ENCODE measurements at places on chromosomes 12 and 14.

DNA sequence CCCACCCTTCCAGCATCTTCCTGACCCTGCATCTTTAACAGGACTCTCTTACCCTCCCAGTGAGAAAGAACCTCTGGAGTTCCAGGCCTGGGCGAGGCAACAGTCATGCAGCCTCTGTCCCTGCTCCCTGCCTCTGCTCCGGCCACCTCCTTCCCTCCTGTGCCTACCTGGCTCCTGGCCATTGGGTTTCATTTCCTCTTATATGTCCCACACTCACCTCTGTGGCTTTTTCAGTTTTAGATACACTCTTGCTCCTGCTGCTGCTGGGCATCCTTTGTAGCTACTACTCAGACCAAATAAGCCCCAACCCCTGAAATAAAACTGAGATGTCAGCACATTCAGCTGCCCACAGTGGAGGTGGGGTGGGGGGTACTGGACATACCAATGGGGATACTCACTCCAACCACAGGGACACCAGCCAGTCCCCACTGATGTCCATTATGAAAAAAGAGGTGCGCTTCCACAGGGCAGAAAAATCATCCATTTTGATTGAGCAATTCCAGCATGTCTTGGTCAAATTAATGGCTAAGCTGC, 99.1 kb upstream of the NRXN3 start:
- no peak for DNase-seq

DNA sequence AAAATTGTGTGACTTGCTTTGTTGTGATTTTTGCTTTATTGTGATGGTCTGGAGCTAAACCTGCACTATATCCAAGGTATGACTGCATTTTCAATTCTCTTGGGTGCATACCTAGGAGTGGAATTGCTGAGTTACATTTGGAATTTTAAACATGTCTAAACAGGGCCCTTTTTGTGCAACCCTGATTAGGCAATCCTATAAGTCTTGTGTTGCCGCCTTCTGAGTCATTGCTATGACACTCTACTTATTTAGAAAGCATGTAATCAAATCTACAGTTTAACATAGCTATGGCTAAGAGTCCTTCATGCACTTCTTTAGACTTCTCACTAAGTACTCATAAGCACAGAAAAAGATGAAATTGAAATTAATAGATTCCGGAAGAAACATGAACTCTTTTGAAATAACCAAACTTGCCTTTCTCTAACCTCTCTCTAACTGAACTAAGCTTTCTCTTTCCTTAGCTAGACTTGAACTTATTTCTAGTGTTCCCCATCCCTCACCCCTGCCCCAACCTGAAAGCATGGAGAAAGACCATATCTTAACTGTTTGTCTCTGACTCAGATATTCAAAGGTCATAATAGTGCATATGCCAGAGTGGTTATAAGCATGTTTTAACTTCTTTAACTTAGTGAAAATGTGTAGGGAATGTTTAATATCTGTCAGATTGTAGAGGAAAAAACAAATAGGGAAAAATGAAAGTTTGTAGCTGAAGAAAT, 203.0 kb downstream of the SNAPC1 start:
- DNase-seq = no peak

- no peak for DNase-seq
These were observed 888 bp upstream of the CCDC197 start for GRCh38 chr14:93996130-93996695.

DNA sequence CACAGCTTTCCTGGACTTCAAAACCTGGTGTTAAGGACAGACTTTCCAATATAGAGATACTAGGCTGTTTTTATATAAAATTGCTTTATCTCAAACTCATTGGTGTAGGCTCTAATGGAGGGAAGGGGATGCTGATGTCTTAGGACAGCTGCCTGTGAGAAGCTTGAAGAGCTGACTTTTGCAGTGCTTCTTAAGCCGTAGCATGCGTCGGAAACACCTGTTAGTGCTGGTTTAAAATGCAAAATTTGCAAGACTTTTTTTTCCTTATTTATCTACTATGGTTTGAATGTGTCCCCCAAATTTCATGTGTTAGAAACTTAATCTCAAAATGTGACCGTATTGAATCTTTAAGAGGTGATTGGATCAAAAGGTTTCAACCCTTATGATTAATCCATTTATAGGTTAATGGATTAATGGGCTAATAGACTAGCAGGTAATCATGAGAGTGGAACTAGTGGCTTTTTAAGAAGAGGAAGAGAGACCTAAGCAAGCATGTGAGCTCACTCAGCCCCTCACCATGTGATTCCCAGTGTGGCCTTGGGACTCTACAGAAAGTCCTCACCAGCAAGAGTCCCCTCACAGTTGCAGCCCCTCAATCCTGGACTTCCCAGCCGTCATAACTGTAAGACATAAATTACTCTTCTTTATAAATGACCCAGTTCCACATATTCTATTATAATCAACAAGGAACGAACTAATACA, 60.9 kb upstream of the FUT8 start:
- DNase-seq = no peak

DNA sequence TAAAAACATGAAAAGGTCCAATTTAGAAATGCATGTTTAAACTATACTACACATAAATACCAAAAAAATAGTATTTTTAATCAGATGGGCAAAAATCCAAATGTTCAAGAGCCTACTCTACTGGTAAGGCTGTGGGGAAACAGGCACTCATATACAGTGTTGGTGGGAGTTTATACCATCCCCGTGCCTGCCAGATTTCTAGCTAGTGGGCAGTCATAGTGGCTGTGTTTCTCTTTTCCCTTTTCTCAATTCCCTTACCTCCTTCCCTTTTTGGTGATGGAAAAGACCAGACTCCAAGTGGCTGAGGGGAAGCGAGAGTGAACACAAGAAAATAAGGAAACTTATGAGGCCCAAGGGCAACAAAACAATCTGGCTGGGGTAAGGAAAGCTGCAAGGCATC, 14.7 kb downstream of the ZNF641 start:
- DNase-seq = no peak

Data from activated T-cell treated with anti-CD3 and anti-CD28 coated beads for 48 hours (primary cell).